Trophoblast cell (in vitro differentiated cells and primary cell): ENCODE measurements at places on chromosomes 11 and 22.

- DNase-seq = peak; percentile 24
Observed at GRCh38 chr11:33214187-33214586, 43.0 kb upstream of the HIPK3 start.

DNA sequence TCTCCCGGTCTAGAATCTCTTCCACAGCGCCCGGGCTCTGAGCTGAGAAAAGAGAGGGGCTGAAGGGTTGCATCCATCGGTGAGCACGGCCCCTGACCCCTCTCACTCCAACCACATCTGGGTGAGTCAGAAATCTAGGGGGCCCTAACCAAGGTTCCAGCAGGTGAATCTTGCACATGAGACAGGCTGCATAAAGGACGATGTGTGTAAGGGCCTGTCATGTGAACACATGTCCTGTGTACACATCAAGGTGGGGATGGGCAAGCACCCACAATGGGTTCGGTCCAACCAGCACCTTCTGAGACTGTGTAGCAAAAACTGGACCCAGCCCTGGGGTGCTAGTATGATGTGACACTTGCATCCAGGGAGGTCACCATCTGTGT is 1.2 kb downstream of the BET1L start:
- no peak for DNase-seq

DNA sequence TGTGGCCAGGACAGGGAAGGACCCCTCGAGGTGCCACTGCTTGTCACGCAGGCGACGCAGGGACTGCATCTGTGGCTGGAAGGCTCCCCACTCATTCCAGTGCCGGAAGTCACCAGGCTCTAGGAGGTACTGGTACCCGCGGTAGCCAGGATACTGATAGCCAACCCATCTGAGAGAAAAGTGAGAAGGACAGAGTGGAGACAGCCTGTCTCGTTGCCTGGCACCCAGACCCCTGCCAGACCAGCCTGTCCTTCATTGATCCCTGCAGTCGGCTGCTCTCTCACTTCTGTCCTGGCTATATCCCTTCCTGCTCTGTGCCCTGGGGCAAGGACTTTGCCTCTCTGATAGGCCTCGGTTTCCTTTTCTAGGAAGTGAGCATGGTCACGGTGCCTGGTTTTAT is 9.6 kb upstream of the TPST2 start:
- DNase-seq = no peak

GRCh38 chr11:129997513-129997912 is 5.1 kb downstream of the PRDM10 start:
- no peak for DNase-seq

GRCh38 chr11:118574636-118575035 is 2.4 kb downstream of the ARCN1 start:
- peak; percentile 47 for DNase-seq

GRCh38 chr22:37299969-37300509 is 17.7 kb downstream of the CYTH4 start:
- DNase-seq = no peak

DNA sequence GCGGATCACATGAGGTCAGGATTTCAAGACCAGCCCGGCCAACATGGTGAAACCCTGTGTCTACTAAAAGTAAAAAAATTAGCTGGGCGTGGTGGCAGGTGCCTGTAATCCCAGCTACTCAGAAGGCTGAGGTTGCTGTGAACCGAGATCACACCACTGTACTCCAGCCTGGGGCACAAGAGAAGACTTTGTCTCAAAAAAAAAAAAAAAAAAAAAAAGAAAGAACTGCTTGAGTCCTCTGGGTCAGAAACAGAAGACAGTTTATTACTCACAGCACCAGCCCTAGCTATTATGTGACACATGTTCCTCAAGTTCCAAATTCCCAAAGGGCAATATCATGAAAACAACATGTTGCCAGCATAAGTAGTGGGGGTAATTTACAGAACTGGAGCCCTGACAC is 1014.1 kb upstream of the RAG2 start:
- DNase-seq = no peak

GRCh38 chr22:29914991-29915533 is 32.1 kb downstream of the MTMR3 start:
- no peak for DNase-seq

GRCh38 chr11:10522276-10522675 is 18.7 kb downstream of the RNF141 start:
- no peak for DNase-seq

DNA sequence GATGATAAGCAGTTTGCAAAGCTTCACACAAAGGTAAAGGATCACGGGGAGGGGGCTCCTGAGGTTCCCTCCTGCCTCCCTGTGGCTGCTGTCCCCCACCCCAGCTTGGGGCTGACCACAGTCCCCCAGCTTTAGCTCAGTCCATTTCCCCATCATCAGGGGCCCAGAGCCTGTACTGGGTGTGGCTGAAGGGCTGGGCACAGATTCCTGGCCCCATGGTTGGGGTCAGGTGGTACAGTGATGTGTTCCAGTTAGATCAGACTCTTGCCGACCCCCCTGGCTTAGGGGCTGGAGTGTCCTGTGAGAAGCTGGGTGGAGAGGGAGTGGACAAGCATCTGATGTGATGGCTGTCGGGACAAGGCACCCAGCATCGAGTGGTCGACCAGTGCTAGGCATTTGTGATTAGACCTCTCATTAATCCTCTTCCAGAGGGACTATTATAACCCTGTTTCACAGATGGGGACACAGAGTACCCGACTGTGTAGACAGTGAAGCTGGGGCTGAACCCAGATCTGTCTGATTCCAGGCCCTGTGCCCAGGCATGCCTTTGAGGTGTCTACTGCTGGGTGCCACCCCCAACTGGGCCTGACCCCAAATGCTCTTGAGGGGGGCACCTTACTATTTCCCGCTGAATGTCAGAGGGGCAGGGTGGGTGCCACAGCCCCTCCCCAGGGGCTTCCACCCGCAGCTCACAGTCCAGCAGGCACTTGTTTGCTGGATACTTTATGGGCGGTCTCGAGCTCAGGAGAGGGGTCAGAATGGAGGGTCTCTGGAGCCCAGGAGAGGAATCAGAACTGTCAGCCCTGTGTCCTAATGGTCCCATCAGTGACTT is 4.3 kb downstream of the SHANK3 start:
- no peak for DNase-seq

DNA sequence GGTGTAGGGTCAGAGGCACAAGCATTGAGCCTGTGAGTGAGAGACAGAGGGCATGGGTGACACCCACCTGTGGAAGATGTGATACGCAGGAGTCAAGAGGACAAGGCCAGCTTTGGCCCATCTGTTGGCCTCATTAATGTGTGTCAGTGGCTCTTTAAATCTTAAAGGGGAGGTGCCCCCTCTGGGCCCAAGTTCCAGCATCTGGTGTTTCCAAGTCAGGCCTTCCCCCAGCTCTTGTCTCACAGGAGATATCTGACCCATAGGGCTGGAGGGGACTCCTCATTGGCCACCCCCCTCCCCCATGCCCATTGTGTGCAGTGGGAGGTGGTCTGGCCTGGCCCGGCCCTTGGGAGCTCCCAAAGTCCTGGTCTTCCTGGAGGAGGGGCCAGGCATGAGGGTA is 8.9 kb downstream of the KCNK7 start:
- DNase-seq = no peak

DNA sequence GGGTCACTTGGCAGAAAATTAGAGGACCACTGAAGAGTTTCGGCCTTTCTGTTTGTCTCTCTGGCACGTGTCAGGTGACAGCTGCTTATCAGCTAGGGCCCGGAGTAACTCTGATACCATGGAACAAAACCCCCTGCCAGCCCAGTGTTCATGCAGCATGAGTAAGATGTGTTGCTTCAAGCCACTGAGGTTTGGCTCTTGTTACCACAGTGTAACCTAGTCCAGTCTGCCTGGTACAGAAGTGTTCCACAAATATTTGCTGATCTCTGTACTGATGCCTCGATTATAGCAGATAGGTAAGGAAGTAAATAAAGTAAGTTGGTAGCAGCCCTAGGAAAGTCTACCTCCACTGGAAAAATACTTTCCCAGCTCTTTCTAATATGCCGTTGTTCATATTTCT is 20.5 kb upstream of the ETS1 start:
- no peak for DNase-seq
